ENCODE measurements at places on chromosomes 4 and X.
A peak's percentile ranks its signal among the peaks of the same experiment; 100 is the strongest.

GRCh38 chr4:183155450-183156184 lies 56.6 kb downstream of the WWC2 start:
- no peak for DNase-seq

- peak; percentile 27 for DNase-seq
These were observed 8.0 kb upstream of the ODAPH start for GRCh38 chr4:75547647-75548387.

DNA sequence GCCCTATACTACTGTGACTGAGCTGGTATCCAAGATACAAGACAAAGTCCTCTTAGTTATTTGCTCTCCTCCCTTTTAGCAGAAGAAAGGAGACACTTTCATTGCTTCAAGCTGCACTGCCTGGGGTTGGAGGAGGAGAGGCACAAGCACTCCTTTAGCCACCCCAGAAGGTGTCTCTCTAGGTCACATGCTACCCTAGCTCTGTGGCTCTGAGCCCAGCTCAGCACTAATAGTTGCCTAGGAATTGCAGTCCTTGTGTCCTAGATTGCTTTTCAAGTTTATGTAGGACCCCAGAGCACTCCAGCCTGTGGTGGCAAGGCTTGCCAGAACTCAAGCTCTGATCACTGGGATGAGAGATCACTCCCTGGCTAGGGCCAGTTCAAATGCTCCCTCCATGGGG lies 24.4 kb upstream of the LHFPL1 start:
- DNase-seq, result no peak

- DNase-seq, result peak; percentile 19
These were observed 222.1 kb downstream of the FRMPD4 start for GRCh38 chrX:12360383-12360782.

DNA sequence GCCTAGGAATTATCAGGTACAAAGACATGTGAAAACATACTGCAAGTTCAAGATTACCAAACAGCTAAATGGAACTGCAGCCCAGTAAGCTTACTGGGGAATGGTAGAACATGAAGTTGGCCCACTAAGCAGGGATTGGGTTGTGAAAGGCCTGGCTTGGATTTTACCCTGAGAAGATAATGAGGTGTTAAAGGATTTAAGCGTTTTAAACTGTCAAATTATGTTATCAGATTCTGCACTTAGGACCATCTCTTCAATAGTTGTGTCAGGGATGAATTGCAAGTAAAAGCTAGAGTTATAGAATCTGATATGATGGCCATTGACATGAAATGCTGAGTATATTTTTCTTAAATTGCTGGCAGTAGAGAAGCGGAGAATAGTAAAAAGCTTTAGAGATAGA lies 225.7 kb downstream of the GRID2 start:
- DNase-seq, result no peak

- no peak for DNase-seq
These were observed 29.0 kb upstream of the GPM6B start for GRCh38 chrX:13845721-13846378.

GRCh38 chrX:22155126-22155525 lies 117.6 kb upstream of the CBLL2 start:
- DNase-seq, result no peak
